Frontal cortex (tissue), 4 donors: ENCODE measurements at places on chromosomes 4 and X.

DNA sequence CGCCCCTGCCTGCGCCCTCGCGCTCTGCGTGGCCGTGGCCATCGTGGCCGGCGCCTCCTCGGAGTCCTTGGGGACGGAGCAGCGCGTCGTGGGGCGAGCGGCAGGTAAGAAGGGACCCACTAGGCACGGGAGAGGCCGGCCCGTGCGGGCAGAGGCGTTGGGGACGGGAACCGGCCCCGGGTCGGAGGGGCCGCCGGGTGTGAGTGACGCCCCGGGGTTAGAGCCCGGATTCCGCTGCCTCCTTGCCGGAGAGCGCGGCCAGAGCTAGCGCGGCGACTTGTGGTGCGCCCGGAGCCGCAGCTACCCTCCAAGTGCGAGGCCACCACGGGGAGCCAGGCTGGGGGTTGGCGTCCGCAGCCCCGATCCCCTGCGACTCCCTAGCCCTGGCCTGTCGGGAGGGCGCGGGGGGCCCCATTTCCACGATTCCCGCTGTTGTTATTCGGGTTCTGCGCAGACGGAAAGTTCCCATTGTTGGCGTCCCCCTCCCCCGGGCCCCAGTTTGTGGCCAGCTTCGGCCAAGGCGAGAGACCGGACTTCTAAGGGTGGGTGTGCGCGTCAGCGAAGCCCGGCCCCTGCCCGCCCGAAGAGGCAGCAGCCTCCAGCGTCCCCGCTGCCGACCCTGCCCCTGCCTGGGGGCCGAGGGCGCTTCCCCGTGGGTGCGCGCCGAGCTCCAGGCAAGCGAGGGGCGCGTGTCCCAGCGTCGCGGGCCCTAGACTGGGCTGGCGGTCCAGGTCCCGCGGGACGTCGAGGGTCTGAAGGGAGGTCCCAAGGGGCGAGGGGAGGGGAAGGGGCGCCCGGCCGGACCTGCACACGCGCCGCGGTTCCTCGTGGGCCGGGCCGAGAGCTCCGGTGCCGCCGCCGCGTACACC, 1.1 kb downstream of the FGFR3 start:
- no peak for DNase-seq

GRCh38 chrX:110311437-110312230, 6.3 kb downstream of the AMMECR1 start:
- DNase-seq: no peak

GRCh38 chr4:166153548-166153947, 280.5 kb downstream of the TLL1 start:
- no peak for DNase-seq

DNA sequence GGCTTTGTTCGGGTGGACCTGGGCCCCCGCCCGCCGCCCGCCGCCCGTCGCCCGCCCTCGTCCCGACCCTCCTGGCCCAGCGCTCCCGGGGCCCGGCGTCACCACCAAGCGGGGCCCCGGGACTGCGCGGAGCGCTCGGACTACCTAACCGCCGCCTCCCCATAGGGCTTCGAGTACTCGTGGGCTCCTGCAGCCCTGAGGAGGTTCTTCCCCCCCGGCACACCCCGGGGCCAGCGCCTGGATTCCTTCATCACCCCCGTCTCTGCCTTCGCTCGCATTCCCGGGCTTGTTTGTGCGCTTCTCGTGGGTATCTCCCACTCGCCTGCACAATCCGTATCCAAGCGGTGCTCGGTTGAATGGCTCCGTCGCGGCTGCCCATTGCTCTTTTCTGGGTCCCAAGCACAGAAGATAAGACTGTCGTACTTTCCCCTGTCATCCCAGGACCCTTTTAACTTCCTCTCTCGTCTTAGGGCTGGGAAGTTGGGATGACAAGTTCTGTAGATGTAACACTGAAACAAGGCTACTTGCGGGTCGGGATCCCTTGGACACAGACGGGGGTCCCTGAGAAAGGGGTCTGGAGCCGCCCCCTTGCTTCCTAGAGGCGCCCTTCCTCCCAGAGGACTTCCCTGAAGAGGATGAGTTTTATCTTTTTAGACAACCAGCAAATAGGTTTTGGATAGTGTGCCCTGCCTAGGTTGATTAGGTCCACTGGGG, 565 bp downstream of the MOB1B start:
- DNase-seq: peak; percentile 40

DNA sequence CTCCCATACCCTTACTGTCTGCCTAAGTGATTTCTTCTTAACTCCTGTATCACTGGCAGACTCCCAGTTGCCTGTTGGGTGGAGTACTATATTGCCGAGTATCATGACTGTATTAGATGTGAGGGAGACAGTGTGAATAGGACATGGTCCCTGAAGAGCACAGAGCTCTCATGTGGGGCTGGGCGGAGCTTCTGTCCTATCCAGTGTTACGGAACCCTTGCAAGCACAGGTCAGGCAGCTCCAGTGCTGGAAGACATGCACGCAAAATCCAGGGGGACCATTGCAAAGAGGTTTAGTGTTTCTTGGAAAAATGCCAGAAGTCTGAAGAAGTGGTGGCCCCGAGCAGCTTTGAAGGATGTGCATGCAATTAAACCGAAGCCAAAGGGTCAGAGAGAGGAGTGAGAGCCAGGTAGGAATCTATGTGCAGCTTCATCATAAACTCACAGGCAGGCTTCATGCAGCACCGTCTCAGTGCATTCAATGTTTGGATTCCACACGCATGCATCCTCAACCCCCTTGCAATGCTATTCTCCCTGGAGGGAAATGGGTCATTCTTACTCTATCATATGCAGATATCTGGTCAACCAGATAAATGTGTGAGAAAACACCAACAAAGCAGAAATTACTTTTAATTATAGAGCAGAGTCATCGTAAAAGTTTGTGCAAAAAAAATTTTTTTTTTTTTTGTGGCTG, 49.7 kb upstream of the DHRSX start:
- DNase-seq: no peak

- no peak for DNase-seq
Observed at GRCh38 chr4:910366-911091, 21.6 kb downstream of the GAK start.

GRCh38 chr4:4685810-4686795, 144.3 kb upstream of the STX18 start:
- DNase-seq: no peak
